Dermis blood vessel endothelial cell (primary cell): ENCODE measurements at places on chromosomes 5 and 9.

DNA sequence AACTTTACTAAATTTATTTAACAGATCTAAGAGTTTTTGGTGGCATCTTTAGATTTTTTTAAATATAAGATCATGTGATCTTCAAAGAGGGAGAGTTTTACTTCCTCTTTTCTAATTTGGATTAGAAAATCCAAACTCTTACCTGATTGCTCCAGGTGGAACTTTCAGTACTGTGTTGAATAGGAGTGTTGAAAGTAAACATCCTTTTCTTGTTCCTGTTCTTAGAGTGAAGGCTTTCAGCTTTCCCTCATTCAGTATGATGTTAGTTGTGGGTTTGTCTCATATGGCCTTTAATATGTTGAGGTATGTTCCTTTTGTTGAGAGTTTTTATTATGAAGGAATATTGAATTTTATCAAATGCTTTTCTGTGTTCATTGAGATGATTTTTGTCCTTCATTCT is 650.0 kb upstream of the SGCD start:
- DNase-seq = no peak

- DNase-seq = no peak
Measured at GRCh38 chr9:121672213-121672612, 20.8 kb downstream of the DAB2IP start.

DNA sequence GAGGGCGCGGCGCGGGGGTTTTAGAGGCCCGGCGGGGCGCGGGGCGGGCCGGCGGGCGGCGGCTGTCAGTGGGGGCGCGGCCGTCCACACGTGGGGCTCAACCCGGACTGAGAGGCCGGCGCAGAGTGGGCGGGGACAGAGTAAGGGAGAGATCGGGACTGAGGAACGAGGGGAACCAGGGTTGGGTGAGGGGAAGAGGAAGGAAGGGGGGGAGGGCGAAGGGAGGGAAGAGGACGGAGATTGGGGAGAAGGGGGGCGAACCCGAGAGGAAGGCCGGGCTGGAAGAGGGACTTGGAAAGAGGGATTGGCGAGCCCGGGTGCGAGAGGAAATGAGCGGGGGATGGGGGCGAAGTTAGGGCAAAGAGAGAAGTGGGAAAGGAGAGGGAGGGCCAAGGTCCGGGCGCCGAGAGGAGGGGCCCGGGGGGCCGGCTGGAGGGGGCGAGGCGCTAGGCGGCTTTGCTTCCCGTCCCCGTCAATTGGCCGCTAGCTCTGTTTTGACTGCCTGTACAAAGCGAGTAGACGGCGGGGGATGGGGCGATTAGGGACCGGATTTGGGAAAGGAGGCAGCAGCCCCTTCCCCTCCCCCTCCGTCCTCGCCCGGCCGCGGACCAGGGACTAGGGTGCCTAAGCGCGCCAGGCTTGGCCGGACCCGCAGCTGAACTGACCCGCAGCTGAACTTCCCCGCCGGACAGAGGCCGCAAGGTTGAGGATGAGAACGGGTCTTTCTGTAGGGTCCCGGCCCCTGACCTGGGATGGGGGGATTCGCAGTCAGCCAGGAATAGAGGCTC is 399 bp upstream of the FBN2 start:
- DNase-seq = no peak

DNA sequence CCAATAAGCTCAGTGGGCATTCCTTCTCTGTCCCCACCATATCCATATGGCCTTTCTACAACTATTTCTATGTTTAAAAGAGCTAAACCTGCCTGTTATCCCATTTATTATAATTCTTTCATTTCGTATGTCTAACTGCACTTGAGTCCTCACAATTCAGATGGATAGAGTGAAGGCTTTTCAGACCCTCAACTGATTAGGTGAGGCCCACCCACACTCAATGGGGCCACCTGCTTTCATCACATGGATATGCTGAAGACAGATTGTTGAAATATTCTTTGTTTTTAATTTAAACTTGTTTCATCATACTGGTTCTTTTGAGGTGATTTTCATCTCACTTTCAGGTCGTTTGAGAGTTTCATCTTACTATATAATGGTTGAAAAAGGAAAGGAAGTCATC is 5.7 kb upstream of the S1PR3 start:
- DNase-seq = no peak

DNA sequence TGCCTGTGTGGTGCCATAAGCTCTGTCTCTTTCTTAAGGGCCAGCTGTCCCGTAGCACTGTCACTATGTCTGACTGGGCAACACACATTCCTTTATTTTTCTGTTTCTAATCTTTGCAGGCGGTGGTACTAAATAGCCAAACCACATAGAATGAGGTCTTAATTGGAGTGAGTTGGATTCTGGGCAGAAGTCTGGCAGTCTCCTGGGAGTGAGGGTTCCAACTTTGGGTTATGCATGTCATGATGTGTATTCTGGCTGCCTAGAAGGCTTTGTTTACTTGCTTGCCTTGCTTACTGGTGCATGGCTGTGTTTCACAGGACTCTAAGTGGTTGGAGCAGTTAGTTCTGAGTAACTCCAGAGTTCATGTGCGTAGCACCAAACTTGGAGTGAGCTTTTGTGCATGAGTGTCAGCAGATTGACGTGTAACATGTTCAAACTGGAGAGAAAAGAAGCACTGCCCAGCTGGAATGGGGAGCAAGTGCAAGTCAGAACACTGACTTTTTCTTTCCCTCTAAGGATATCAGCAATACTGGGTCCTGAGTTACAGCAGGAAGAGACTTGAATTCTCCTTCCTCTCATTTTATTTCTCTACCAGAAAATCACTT is 185.8 kb downstream of the PCSK1 start:
- no peak for DNase-seq

DNA sequence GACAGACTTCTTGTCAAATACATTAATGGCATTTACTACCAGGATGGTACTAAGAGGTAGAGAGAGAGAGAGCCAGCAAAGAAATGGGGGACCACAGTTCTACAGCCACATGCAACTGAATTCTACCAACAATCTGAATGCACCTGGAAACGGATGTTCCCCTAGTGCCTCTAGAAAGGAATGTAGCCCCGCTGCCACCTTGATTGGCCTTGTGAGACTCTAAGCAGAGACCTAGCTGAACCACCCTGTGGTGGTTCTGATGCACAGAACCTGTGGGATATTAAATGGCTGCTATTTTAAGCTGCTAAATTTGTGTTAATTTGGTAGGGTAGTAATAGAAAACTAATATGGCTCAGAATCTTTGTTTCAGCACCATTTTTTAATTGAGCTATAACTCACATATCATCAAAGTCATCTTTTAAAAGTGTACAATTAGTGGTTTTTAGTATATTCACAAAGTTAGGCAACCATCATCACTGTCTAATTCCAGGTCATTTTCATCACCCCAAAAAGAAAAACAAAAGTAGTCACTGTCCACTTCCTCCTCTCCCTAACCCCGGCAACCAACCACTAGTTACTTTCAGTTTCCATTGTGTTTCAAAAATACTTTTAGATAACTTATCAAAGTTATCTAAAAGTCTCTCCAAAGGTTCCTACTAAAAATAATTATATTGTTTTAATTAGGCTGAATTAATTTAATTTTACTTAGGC is 51.7 kb downstream of the CPLANE1 start:
- DNase-seq = peak; percentile 33

- no peak for DNase-seq
Measured at GRCh38 chr5:65695896-65696295, 26.0 kb downstream of the SGTB start.

DNA sequence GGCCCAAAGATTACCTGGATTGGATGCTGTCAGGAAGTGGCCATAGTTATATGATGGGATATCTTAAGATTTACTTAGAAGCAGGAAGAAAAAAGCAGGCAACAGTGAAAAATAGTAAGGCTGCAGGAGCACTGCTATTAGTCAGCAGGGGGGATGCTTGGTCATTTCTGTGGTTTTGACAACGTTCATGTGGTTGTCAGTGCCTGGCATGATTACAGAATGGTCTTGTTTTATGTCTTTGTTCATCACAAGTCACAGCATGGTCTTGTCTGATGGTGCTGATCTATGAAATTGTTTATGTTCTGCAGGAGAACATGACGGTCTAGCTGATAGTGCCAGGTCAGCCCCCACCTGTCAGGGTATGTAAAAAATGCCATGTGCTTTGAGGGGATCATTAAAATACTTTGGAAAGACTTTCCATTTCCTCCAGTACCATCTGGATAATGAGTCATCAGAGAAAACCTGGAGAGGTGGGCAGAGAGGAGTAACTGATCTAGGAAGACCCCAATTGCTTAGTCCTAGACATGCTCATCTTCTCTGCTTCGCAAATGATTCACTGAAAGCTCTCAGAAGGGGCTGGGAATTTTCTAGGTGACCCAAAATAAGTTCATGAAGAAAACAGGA is 48.5 kb downstream of the PLGRKT start:
- DNase-seq = no peak

DNA sequence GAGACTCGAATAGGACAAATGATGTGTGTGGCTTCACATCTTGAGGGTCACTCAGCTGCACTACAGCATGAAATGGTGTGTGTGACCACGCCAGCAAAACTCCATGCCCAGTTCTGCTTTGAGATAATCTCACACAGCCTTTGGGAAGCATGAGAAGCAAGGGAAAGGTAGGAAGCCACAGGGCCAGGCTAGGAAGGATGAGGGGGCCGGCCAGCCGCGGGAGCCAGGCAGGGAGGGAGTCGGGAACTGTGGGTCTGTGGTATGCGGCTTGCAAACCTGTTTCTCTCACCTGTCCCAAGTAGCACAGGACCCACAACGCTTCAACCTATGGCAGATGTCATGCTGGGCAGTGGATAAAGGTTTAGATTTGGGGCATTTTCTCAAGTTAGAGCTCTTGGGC is 142.0 kb downstream of the HSPA4 start:
- no peak for DNase-seq

DNA sequence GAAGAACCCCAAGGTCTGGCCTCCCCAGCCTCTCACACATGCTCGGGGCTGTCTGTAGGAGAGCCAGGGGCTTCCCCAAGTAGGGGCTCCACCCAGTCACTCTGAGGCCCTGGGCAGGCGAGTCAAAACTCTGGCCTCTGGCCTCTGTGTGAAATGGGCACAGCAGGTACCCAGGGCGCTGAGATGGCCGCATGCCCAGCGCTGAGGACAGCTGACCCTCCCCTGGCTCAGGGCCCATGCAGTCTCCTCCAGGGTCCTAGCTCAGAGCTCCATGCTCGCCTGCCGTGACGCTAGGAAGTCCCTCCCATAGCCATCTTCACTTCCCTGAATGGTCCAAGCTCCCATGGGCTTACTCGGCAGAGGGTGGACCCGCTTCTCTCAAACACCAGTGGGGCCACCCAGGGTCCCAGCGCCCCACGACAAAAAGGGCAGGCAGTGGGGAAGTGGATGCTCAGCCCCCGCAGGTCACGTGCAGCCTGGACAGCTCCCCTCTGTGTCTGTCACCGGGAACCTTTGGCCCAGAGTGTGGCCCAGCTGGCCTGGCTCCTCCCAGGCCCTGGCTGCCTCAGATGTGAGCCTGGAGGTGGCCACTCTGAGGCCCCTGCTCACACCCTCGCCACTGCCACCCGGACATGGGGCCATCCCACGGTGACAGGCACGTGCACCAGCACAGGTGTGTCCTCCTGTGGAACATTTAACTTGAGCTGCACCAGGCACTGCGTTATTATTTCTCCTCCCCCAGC is 12.2 kb upstream of the VAV2 start:
- DNase-seq = no peak

DNA sequence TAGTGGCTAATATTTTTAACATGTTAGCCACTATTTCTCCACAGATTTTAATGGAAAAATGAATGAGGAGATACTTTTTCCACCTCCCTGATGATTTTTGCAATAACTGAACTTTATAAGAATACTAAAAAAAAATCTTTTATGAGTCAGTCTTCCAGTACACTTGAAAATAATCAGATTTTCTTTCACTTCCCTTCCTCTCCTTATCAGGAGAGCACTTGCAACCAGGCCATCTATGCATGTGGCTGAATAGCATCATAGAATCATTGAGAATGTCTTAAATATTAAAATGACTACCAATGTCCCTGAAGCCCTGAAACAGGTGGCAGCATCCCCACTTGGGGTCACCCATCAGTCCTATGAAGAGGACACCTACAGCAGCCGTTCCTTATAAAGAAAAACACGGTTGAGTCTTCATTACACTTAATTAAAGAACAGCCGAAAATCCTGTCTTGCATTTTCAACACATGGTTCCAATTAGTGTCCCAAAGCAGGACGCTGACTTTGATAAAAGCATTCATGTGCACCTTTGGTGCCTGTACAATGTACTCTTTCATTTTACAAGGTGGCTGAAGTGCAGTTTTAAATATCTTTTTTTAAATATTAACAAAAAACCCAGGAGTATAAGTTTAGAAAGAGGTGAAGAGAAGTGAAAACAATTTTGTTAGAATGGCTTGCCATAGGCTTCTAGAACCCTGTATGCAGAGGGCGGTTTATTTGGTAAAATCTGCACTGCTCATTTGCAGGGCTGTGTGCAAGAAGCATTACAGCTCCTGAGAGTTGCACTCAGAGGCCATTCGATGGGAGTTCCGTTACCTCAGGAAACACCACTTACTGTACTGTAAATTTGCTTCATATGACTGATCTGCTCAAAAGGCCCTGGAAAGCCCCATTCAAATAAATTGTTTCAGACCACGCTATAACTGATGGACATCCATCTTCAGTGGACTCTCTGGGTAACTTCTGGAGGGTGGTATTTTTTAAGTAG is 106.9 kb upstream of the VCAN start:
- DNase-seq = no peak

GRCh38 chr5:124949862-124950261 is 203.4 kb upstream of the ZNF608 start:
- no peak for DNase-seq

DNA sequence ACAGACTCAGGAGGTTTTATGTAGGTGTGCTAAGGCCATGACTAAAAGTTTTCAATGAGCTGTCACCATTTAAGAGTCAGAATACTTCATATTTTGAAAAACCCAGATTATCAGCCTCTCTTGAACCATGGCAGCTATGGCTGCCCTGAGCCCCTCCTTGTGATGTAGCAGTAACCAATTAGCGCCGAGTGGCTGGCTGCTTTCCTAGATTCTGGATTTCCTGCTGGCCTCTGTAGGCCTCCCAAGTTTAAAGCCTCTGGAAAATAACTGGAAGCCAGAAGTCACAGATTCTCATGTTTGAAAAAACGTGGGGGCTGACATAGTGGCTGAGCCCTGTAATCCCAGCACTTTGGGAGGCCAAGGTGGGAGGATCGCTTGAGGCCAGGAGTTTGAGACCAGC is 25.5 kb downstream of the DAB2IP start:
- DNase-seq = no peak

DNA sequence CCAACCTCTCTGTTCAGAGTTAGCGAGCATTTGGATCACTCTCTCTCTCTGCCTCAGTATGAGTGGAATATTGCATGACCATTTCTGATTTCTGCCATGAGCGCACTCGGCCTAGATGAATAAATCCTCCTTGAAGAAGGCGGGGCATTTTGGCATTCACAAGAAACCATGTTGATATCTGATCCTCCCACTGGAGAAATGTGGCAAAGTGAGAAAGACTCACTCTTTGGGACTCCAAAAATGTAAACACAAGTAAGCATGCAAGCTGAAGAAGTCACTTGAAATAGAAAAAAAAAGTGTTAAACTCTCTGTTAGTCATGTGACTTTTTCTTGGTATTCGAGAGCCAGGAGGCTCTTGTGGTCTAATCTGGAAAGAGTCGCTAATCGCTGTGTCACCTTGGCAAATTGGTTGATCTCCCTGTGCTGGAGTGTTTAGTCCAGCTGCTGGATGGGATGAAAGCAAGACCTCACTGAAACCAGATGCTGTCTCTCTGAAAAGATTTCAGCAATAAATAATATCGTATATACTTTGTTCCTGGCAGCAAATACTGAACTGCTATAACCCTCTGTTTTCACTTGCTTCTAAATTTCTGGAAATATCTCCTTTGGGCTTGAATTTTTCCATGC is 95.5 kb downstream of the GHR start:
- no peak for DNase-seq

- DNase-seq = no peak
Measured at GRCh38 chr5:149904977-149905376, 39.6 kb downstream of the PDE6A start.
